ENCODE measurements at places on chromosomes 4 and X.

- DNase-seq = no peak
Measured at GRCh38 chr4:173797296-173797695, 267.3 kb upstream of the HAND2 start.

- no peak for DNase-seq
Measured at GRCh38 chr4:23814587-23814986, 75.3 kb downstream of the PPARGC1A start.

- DNase-seq = no peak
Measured at GRCh38 chr4:122710434-122711308, 21.8 kb upstream of the BBS12 start.

GRCh38 chr4:110627977-110628662 is 5.2 kb upstream of the PITX2 start:
- no peak for DNase-seq

- DNase-seq = no peak
Measured at GRCh38 chr4:175103403-175103802, 185.2 kb downstream of the ADAM29 start.

DNA sequence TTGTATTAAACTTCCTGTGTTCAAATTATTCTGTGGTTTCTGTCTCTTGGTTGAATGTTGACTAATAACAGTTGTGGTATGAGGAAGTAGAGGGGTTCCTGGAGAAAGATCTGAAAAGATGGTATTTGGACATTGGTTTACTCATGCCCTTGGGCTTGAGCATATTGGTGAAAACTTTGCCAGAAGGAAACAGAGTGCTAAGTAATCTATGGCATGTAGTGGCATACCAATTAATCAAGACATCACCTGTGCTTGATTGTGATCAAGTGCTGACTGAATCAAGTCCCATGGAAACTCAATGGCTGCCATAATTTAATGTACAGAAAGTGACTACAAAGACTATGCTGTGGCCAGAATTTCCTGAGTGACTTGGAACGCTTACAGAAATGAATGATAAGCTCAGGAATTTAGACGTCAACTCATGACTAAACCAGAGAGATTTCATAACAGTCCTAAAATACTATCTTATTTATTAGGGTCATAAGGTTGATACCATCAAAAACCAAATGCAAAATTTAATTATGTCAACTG is 2062.9 kb downstream of the ARAP2 start:
- no peak for DNase-seq

- no peak for DNase-seq
Measured at GRCh38 chr4:39855909-39856512, 121.7 kb downstream of the PDS5A start.

DNA sequence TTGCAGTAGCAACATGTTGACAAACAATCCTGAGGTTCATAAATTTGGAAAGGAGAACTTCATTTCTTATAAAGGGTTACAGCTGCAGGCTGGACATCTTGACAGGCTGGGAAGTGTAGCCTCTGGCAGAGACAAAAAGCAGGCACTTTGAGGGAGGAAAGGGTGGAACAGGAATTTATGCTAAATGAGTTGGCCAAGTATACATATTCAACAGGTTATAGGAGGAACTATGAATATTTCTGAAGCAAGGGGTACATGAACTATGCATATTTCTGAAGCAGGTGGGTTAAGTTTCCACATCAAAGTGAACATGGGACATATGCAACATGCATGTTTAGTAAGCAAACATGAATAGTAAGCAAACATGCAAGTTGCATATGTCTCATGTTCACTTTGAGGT is 1.6 kb upstream of the ANTXR2 start:
- DNase-seq = no peak

DNA sequence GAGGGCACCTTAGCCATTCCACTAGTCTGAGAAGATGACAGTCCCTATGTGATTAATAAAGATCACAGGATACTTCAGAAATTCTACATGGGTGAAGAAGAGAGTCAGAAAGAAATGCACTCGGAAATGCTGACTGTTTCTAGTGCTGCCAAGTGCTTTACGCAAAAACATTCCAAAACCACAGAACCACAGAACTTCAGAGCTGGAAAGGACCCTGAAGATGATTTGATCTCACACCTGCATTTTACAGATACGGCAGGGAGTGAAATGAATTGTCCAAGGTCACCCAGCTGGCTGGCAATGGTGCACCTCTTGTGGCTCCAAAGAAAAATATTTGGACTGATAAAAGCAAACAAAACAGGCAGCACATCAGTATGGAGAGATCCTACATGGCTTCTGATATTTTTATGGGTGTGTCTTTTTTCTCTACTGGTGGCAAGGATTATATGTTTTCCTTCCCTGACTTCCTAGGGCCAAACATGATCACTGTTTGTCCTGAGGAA is 115.9 kb downstream of the MAML3 start:
- DNase-seq = no peak

- DNase-seq = no peak
Measured at GRCh38 chr4:153154007-153154975, 50.0 kb upstream of the TRIM2 start.

- no peak for DNase-seq
Measured at GRCh38 chr4:73734530-73735001, 5.8 kb upstream of the CXCL8 start.

DNA sequence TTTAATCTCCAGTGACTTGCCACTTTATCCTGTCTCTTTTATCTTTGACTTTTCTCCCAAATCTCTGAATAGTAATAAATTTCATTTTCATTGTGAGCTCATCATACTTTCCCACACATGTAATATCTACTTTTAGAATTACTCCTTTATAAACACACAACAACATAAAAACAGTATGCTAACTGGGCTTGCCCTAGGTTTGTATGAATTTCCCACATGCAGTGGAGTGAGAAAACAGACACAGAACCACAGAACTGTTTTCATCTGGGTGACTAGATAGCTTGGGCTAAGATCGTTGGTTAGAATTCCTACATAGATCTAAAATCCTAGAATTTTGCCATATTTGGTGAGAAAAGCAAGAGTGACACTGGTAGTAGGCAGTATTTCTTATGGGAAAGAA is 409.5 kb downstream of the SPRY1 start:
- DNase-seq = no peak

DNA sequence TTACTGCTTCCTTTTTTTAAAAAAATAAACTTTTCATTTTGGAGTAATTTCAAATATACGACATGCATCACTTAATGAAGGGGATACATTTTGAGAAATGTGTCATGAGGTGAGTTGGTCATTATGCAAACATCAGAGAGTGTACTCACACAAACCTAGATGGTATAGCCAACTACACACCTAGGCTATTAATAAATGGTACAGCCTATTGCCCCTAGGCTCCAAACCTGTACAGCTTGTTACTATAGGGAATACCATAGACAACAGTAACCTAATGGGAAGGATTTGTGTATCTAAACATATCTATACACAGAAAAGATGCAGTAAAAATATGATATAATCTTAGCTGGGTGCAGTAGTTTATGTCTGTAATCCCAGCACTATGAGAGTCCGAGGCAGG is 29.1 kb downstream of the SETD7 start:
- DNase-seq = no peak

DNA sequence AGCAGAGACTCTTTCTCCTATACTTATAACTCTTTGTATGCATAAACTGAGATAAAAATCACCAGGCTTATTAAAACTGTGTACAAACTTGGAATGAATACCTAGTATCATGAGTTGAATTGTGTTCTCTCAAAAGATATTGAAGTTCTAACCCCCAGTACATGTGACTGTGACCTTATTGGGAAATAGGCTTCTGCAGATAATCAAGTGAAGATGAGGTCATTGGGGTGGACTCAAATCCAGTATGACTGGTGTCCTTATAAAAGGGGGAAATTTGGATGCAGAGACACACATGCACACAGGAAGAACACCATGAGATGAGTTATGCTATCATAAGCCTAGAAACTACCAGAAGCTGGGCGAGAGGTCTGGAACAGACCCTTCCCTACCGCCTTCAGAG is 26.2 kb downstream of the ZNF827 start:
- DNase-seq = no peak

- no peak for DNase-seq
Measured at GRCh38 chr4:70761276-70761816, 39.6 kb downstream of the RUFY3 start.
